ENCODE measurements at places on chromosomes 3 and 15.

GRCh38 chr3:38205472-38205805 lies 40.1 kb downstream of the OXSR1 start:
- no peak for DNase-seq

- DNase-seq, result peak; percentile 35
These were observed 152.7 kb downstream of the IL20RB start for GRCh38 chr3:137110392-137110996.

- DNase-seq, result no peak
These were observed 25.9 kb downstream of the MELTF start for GRCh38 chr3:197003461-197004385.

DNA sequence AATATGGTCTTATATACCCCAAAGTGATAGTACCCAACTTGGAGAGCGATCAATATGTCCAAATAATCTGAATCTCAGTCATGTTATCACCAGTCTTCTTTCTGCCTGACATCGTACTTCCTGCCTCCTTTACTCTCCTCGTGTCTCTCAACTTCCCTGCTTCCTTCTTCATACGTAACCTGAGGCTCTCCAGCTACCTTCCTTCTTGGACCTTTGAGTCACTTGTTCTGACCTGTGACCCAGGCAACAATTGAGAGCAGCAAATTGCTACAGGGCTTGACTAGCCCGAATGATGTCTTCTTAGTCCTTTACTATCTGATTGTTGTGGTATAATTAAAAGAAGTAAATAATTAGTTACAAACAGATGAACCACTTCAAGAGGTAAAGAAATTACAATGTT lies 145.9 kb upstream of the MBNL1 start:
- DNase-seq, result no peak

GRCh38 chr3:5411786-5412185 lies 224.3 kb downstream of the EDEM1 start:
- DNase-seq, result no peak

DNA sequence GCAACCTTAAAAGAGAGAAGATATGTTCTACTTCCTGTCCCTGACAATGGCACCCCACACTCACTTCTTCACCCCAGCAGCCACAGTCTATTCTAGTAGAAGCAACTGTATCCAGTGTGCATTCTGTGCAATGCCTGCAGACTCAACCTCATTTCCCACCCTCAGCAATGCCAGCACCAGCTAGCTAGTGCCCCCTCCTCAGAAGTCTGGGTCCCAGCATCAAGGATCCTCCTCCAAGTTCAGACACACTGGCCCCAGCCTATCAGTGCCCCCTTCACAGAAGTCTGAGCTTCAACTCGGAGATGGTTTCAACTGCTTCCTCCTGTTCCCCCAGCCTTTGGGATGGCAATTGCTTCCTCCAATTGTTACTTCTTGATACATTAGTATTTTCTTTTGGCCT lies 268.3 kb downstream of the MEX3B start:
- no peak for DNase-seq

DNA sequence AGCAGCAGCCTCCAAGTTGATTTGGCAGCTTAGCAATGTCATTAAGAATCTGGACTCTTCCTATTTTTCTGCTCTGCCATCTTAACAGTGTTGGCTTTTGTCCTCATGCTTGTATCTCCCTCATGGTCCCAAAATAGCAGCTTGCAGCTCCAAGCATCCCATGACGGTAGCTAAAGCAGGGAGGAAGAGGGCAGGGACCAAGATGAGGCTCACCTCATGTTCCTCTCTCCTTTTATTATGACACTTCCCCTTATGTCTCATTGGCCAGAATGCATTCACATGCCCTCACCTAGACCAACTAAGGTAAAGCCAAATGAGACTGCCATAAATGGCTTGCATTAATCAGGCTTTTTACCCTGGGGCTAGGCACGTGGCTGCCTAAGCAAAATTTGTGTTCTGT lies 382.4 kb downstream of the SHQ1 start:
- no peak for DNase-seq

DNA sequence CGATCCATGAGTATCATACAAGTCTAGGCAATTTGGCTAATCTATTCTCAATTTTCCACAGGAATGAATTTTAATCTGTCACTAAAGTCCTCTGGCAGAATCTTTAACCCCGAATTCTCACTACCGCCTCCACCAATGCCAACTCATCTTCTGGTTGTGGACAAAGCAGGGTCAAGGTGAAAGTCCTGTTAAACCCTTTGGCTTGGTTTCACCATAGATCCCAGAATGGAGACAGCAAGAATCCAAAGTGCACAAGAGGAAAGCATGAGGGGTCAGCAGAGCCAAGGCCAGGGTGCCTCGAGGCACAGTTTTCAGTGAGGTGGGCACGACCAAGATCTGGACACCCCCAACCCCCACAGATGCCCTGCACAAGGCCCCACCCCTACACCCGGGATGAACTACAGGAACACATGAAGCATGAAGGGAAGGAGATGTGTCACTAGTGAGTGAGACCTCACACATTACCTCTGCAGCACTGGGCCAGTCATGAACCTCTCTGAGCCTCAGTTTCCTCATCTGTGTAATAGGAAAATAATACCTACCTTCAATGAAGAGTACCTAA lies 466.2 kb downstream of the EPHB1 start:
- no peak for DNase-seq

GRCh38 chr15:59174835-59175831 lies 31.5 kb upstream of the LDHAL6B start:
- peak; percentile 79 for DNase-seq

GRCh38 chr3:10157031-10157430 lies 7.7 kb upstream of the IRAK2 start:
- DNase-seq, result no peak

GRCh38 chr3:116083683-116084082 lies 361.6 kb downstream of the LSAMP start:
- peak; percentile 9 for DNase-seq

DNA sequence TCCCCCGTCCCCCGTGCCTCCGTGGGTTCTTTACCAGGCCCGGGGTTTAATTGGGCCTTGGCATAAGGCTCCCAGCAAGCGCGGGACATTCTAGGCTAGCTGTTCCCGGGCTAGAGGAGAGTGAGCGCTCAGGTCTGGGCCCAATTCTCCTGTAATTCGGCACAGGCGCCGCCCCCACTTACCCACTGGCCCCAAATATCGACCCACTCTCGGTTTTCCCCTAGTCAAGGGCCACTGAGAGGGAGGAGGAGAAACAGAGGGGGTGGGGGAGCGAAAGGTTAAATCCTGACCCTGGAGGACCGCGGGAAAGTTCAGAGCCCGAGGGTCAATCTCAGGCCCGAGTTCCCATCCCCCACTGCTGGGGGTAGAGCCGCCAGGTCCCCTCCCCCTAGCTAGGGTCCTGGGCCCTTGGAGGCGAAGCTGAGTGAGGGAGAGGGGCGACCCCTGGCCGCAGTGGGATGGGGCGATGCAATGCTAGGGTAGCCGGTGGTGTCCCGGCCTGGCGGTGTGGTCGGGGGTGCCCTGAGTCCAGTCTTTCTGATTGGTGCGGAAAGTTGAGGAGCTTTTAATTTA lies 8.5 kb upstream of the ONECUT1 start:
- DNase-seq, result no peak

DNA sequence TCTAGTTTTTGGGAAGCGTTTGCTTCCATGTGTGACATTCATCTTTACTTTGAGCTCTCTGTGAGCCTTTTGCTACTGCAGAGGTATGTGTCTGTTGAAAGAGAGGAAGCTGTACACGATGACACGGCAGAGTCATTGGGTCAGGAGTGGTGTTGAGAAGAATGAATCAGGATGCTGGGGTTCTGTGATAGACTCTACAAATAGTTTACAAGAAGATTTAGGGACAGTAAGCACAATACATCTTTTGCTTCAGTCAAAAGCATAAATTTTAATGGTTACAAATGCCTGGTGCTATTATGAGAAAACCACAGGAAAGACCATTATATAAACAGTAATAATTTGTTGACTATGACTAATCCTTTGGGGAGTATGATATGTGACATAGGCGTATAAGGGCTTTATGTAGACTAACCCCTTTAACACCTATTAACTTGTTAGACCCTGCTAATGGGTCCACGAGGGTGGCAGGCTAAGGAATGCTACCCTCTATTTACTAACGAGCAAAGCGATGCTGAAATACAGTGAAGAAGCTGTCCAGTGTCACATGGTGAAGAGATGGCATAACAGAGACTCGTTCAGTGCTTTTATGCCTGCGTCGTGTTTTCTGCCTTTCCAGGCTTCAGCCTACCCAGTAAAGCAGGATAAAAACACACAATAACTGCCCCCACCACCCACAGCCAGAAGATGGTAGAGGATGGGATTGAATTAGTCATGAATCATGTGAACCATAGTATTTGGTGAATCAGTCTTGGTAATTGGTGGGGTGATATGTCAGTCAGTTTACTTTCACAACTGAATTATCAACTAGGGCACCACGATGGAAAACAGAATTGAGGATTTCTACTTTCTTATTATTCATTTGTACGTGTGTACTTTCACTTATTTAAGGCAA lies 118.8 kb downstream of the LPP start:
- peak; percentile 82 for DNase-seq

DNA sequence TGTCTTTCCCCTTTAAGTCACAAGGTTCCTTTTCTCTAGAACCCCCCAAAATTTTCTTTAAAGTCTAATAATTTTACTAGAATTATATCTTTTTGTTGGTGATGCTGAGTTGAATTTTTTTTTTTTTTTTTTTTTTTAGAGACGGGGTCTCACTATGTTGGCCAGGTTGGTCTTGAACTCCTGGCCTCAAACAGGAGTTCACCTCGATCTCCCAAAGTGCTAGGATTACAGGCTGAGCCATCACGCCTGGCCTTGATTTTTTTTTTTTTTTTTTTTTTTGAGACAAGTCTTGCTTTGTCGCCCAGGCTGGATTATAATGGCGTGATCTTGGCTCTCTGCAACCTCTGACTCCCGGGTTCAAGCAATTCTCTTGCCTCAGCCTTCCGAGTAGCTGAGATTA lies 12.2 kb downstream of the SEC13 start:
- DNase-seq, result no peak

- DNase-seq, result peak; percentile 35
These were observed 264.8 kb upstream of the NSMCE3 start for GRCh38 chr15:29534378-29534777.

- DNase-seq, result peak; percentile 40
These were observed 382.6 kb upstream of the THBS1 start for GRCh38 chr15:39198044-39199000.

DNA sequence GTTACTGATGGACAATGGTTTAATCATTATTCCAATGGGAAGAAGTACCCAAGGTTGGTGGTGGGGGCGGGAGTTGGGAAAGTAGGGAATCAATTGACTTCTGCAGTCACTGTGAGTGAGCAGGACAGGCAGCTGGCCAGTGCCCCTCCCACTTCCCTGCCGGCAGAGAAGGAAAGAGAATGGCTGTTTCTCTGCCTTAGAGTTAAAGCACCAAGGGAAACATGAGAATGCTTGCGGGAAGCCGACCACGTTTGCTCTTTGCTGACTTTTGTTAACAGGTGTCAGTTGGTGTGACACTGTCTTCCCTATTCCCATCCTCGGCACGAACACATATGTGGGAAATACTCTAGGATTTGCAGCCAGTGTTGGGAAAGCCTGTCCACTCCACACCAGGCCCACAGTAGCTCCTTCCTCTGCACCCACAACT lies 33.5 kb upstream of the MFSD1 start:
- peak; percentile 55 for DNase-seq

DNA sequence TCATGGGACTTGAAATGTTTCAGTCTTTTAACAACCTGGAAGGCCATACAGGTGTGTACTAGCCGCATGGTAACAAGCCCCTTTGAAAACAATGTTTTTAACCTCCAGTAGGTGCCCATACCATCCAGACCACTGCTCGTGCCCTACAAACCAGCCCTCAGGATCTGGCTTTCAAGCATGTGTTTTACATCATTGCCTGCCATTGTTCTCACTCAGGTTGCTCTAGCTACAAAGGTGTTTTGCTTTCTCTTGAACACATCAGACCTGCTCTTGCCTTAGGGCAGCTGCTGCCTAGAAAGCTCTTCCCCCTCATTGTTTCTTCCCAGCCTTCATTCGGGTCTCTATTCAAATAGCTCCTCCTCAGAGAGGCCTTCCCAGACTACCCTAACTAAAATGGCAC lies 32.3 kb upstream of the MAP3K13 start:
- peak; percentile 55 for DNase-seq

DNA sequence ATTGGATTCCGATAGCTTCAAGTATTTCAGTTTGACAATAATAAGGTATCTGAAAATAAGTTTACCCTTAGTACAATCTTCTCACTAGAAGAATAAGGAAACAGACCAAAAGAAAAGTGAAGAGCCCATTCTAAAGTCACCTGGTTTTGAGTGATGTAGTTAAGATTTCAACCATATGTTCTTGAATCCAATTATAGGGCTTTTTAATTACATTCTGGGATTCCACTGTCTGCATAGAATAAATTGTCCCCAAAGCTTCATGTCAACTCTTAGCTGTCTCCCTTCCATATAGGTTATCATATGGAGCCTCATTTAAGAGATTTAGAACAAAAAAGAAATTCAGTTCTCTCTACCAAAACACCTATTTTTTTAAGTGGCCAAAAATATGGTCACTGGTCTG lies 1158.8 kb downstream of the IGSF11 start:
- DNase-seq, result no peak

- peak; percentile 92 for DNase-seq
These were observed 99.0 kb upstream of the LIPC start for GRCh38 chr15:58332676-58333400.

- peak; percentile 92 for DNase-seq
These were observed 53.2 kb downstream of the PGPEP1L start for GRCh38 chr15:98954411-98954810.

Measured in kidney tubule cell (primary cell).